ENCODE measurements at places on chromosomes 1 and 21. TPM values are rescaled to one million over a fixed set of nuclear protein-coding genes. Genes with fewer than 3 reads are reported as not detected.

DNA sequence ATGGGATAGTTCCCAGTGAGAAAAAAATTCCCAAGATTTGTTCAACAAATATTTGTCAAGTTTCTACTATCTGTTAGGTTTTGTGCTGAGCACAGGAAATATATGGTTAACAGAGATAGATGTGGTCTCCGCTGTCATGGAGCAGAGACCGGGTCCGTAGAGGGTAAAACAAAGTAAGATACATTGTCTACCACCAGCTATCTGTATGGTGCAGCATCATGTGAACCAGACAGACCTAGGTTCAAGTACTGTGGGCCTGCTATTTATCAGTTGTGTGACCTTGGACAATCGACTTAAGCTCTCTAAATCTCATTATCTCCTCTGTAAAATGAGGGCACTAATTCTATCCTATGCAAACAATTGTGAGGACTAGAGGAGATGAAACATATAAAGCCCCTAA is 109.8 kb downstream of the DUSP10 start:
- peaks cover 2% of the 10 kb centered on the region for H3K27me3 ChIP-seq
- peaks cover 8% of the 10 kb centered on the region for H3K4me1 ChIP-seq
- DNase-seq: no peak
- no peak overlapping the region for H3K4me3 ChIP-seq
- no peak overlapping the region for H3K27ac ChIP-seq
- peaks cover 1% of the 10 kb centered on the region for H3K36me3 ChIP-seq

The FAM163A gene
- total RNA-seq: not detected

GRCh38 chr21:42644223-42645208 is 8.9 kb upstream of the PDE9A start:
- no peaks in the 10 kb centered on the region for H3K36me3 ChIP-seq
- DNase-seq: no peak
- H3K4me3 ChIP-seq: no peak overlapping the region
- peaks cover 15% of the 10 kb centered on the region for H3K27me3 ChIP-seq
- H3K27ac ChIP-seq: no peak overlapping the region
- H3K4me1 ChIP-seq: no peaks in the 10 kb centered on the region

DNA sequence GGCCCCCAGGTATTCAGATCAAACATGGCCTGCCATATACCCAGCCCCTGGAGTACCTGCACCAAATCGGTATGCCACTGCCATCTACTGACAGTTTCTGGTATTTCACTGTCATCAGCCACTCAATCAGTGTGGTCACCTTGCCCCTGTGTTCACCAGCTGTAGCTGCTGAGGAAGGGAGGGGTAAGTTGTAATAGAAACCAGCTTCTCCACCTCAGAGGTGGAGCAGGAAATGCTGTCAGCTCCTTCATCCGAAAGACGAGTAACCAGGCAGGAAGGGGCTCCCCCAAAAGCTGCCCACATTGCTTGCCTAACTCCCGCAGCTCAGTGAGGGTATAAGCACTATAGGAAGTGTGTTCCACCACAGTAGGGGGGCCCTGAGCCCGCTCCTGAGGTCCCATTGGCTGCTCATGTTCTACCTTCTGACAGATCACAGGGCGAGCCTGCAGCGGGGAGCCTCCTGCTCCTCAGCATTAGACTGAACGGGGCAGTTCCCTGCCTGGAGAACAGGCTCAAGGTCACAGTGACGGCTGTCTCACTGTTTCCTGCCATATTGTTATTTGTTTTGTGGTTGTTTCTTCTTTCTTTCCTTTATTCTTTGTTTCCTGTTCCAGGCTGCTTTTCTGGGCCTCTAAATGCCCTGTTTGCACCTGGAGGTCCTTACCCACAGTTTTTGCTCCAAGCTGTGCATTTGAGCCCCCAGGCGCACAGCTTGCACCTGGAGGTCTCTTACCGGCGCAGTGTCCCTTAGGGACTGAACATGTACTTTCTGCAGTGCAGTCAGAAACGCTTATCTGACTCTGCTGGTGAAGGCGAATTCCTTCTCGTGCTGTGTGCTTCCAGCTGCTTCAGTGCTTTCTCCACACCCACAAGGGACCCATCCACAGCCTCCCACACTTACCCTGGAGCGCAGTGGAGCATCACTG is 1638.3 kb downstream of the MRPL39 start:
- peak; percentile 82 for DNase-seq
- H3K27ac ChIP-seq: peak overlapping the region; percentile 96
- H3K4me3 ChIP-seq: peak overlapping the region; percentile 69

GRCh38 chr21:24290151-24290833 is 1317.0 kb downstream of the MRPL39 start:
- peak; percentile 60 for DNase-seq
- H3K36me3 ChIP-seq: no peaks in the 10 kb centered on the region
- H3K27ac ChIP-seq: peak overlapping the region; percentile 91
- H3K4me1 ChIP-seq: peaks cover 8% of the 10 kb centered on the region
- H3K27me3 ChIP-seq: no peaks in the 10 kb centered on the region
- H3K4me3 ChIP-seq: peak overlapping the region; percentile 83

DNA sequence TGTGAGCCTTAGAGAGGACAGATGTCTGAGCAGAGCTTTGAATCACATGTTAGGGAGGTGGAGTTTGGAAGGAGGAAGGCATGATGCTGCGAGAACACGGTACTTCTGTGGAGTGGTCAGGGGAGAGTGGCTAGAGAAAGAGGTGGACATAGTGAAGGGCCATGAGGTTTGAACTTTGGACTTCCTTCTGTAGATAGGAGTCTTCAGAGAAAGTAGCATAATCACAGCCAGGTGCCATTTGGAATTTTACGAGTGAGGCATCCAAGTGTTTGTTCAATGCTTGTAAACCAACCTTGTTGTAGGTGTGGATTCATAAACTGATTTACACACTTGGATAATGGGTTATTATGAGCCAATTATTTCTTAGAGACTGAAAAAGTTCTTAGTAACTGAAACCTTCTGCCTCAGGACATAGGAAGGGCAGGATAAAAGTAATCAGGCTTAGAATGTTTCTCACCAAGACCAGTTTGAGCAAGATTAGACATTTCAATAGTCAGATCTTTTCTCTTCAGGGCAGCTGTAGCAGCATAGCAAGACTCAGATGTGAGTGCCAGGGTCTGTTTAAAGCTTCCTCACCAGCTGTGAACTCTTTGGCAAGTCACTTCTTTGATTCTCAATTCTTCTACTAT is 83.5 kb upstream of the HMCN1 start:
- no peaks in the 10 kb centered on the region for H3K27me3 ChIP-seq
- peaks cover 24% of the 10 kb centered on the region for H3K4me1 ChIP-seq
- DNase-seq: no peak

The OR2T11 gene
- total RNA-seq: not detected

DNA sequence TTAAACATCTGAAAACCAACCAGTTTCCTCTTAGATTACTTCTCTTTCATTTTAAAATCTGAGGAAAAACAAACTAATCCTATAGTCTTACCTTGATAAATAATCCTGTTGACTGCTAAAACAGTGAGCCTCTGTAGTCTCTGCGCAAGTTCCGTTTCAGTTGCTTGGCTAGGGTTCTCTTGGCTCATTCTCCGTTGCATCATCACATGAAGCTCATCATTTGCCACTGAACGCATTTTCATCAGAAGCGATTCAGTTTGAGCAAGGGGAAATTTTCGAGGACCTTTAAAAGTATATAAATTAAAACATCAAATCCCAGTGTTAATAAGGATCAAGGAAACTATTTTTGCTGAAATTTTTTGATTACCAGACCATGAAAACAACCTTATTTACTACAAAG is 96.7 kb upstream of the GNG4 start:
- H3K27ac ChIP-seq: no peak overlapping the region
- no peak for DNase-seq
- no peak overlapping the region for H3K4me3 ChIP-seq

The KRTAP7-1 gene
- total RNA-seq: not detected

- H3K27ac ChIP-seq: no peak overlapping the region
- H3K4me3 ChIP-seq: no peak overlapping the region
- peaks cover 24% of the 10 kb centered on the region for H3K27me3 ChIP-seq
- no peak for DNase-seq
- H3K36me3 ChIP-seq: peaks cover 2% of the 10 kb centered on the region
Measured at GRCh38 chr1:85203573-85204171, 2.9 kb upstream of the SYDE2 start.

The PRKACB gene
- 93.6 TPM for total RNA-seq

Data from activated naive CD8-positive, alpha-beta T cell treated with anti-CD3 and anti-CD28 coated beads, Interleukin-2, amount 10 ng/mL, durations not matched to agents 7 days and 5 days (primary cell).